ENCODE measurements at places on chromosomes 4 and X.

- DNase-seq, result no peak
Observed at GRCh38 chr4:122623637-122624166, 2.8 kb upstream of the IL21 start.

DNA sequence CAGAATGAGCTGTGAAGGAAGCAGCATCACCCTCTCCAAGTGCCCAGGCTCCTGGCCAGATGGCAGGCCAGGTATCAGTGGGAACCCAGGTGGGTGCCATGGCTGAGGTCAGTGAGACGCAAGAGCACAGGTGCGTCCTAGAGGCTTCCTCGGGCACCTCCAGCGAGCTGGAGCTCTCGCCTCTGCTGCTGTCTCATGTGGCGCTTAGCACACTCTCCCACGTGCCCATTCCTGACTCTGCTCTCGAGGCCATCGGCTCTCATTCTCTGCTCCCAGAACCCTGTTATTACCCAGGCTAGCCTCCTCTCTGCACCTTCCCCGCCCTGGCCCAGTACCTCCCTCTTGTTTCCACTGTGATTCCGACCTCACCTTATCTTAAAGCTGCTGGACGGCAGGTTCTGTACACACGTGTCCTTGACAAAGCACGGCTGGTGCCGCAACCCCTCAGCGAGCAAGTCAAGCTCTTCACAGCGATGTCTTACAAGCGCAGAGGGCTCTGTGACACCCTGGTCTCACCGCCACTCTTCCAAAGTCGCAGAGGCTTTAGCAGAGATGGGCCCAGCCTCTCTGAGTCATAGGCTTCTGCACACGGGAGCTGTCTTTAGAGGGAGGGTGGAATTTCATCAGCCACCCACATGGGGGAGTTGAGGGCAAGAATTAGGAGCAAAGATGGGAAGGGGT lies 15.4 kb upstream of the MSANTD1 start:
- no peak for DNase-seq

GRCh38 chr4:2744576-2745270 lies 11.4 kb downstream of the TNIP2 start:
- no peak for DNase-seq

GRCh38 chr4:150080337-150080736 lies 2.1 kb downstream of the DCLK2 start:
- DNase-seq, result no peak

DNA sequence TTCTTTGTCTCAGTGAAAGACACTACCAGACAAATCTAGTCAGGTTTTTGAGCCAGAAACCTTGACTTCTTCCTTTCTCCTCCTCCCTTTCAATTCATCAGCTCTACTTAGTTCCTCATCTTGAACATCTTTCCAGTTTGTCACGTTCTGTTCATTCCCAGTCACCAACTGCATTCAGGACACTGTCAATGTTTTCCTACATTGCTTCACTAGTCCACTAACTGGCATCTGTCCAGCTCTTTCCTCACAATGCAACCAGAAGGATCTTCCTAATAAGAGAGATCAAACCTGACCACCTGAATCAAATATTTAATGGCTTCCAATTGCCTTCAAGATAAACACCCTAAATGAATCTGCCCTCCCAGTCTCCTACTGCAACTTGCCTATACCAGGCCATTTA lies 52.5 kb downstream of the SYNPO2 start:
- peak; percentile 18 for DNase-seq

DNA sequence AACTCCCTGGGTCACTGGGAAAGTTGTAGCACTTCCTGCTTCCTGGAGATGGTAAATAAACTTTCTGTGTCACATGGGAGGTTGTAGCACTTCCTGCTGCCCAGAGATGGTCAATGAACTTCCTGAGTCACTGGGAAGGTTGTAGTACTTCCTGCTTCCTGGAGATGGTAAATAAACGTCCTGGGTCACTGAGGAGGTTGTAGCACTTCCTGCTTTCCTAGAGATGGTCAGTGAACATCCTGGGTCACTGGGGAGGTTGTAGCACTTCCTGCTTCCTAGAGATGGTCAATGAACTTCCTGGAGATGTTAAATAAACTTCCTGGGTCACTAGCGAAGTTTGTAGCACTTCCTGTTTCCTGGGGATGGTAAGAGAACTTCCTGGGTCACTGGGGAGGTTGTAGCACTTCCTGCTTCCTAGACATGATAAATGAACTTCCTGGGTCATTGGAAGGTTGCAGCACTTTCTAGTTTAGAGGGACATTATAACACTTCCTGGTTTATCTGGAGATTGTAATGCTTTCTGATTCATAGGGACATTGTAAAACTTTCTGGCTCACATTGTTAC lies 62.3 kb upstream of the CD99 start:
- no peak for DNase-seq

DNA sequence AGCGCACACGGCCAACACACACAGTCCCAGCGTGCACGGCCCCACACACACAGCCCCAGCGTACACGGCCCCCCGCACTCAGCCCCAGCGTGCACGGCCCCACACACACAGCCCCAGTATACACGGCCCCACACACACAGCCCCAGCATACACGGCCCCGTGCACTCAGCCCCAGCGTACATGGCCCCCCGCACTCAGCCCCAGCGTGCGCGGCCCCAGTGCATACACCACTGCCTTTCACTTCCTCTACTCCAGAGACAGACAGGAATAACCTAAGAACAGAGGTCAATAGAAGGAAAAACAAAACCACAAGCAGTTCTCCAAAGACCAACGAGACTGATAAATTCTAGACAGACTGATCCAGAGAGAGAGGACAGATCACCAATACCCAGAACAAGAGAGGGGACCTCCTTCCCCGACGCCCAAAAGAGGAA lies 17.1 kb downstream of the GAK start:
- no peak for DNase-seq

- DNase-seq, result no peak
Observed at GRCh38 chr4:151628001-151628608, 132.7 kb downstream of the GATB start.

DNA sequence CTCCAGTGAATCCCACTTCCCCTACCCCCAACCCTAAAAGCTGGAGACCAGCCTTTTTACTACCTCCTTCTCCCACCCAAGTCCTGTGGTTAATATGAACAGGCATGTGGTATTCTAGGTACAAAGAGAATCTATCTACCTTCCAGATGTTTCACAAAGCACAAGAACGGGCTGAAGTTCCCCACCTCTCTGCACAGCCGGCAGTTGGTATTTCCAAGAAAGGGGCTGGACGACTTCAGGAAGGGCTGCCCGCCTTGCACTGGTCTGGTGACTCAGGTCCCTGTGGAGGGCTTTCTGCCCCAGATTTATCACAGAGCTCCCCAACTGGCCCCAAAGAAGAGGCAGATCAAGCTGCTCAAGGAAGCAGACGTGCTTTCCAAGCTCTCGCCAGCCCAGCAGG lies 4.5 kb downstream of the FAM47E start:
- no peak for DNase-seq

GRCh38 chr4:64538219-64538618 lies 129.0 kb upstream of the TECRL start:
- no peak for DNase-seq

- no peak for DNase-seq
Observed at GRCh38 chr4:66246643-66247042, 576.4 kb upstream of the EPHA5 start.

DNA sequence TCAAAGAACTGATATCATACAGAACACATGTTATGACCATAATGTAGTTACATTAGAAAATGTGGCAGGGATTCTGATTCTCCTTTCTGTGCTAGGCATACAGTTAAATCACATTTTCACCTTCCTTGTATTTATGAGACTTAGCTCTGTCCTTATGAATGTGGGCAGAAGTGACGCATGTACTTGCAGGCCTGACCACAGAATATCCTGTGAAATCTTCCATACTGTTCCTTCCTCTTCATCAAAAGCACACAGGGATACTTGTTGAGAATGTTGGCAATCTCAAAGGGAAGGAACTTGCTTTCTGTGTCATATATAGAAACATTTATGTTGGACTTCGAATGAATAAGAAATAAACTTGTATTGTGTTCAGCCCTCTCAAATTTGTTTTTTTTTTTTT lies 17.2 kb upstream of the MYOZ2 start:
- DNase-seq, result no peak

GRCh38 chrX:108261549-108262203 lies 170.1 kb downstream of the ATG4A start:
- no peak for DNase-seq

DNA sequence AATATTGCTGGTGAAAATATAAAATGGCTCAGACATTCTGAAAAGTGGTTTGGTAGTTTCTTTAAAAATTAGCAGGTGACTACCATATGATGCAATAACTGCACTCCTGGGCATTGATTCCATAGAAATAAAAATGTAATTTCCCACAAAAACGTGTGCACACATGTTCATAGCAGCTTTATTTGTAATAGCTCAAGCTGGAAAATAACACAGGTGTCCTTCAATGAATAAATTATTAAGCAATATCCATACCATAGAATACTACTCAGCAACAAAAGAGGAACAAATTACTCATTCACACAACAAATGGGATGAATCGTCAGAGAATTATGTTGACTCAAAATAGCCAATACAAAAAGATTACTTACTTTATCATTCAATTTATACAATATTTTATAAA lies 893.7 kb upstream of the SLIT2 start:
- no peak for DNase-seq

DNA sequence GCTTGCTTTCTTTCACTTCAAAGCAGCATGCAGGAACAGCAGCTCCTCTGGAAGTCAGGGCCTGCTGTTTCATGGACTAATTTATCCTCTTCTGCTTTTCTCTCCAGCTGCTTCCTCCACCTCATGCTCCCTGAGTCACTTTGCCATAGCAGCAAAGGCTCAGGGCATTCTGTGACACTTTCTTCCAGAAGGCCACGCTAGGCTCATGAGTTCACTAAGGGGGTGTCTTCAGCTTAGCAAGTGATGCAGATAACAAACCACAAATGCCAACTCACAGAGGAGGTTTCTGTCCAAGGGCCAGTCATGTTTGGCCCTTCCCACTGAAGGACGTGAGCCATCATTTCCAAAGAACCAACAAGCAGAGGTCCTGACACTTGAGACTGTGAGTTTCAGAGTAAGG lies 200.2 kb downstream of the ADGRA3 start:
- no peak for DNase-seq

DNA sequence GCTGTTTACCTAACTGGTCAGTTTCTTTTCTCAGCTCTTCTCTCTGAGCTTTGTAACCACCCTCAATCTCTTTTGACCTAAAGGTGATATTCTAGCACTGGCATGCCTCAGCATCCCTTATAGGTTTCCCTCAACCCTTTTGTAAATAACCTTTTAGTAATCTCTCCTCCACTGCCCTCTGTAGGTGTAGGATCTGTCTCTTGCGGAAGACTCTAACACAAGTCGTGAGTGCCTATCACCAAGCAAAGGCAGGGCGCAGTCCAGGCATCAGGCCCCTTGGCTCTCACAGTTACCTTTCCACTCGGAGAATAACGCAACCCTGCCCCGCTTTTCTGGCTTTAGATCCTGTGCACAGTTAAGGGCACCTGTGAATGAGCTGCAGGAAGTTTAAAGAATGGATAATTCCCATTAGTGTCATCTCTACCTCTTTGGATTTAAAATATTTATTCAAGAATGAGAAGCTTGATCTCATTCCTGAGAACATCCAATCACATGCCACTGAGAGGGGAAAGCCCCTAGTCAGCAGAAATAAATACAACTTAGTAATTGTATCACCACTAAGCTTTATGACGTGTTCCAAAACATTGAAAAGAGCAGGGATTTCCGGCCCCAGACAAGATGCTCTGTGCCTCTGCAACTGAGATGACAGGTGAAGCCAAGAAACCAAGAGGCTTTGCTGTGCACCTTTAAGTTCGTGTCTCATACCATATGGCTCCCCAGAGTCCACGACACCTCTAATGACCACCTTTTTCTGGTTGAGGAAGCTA lies 58.8 kb downstream of the SPINK2 start:
- DNase-seq, result no peak

DNA sequence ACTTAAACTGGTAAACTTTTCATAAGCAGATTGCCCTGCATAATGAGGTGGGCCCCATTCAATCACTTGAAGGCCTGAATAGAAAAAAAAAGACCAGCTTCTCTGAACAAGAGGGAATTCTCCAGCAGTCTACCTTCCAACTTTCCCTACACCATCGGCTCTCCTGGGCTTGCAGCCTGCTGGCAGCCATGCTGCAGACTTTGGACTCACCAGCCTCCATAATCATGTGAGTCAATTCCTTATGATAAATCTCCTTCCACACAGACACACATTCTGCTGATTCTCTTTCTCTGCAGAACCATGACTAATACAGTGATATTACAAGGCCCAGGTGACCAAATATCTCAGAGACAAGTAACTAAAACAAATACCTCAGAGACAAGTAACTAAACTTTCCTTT lies 113.8 kb upstream of the WDR17 start:
- no peak for DNase-seq

GRCh38 chr4:6644792-6645530 lies 4.5 kb downstream of the MRFAP1 start:
- DNase-seq, result no peak

GRCh38 chr4:152851226-152851625 lies 71.5 kb downstream of the ARFIP1 start:
- no peak for DNase-seq

- no peak for DNase-seq
Observed at GRCh38 chrX:108442901-108443464, 3.3 kb downstream of the COL4A5 start.

DNA sequence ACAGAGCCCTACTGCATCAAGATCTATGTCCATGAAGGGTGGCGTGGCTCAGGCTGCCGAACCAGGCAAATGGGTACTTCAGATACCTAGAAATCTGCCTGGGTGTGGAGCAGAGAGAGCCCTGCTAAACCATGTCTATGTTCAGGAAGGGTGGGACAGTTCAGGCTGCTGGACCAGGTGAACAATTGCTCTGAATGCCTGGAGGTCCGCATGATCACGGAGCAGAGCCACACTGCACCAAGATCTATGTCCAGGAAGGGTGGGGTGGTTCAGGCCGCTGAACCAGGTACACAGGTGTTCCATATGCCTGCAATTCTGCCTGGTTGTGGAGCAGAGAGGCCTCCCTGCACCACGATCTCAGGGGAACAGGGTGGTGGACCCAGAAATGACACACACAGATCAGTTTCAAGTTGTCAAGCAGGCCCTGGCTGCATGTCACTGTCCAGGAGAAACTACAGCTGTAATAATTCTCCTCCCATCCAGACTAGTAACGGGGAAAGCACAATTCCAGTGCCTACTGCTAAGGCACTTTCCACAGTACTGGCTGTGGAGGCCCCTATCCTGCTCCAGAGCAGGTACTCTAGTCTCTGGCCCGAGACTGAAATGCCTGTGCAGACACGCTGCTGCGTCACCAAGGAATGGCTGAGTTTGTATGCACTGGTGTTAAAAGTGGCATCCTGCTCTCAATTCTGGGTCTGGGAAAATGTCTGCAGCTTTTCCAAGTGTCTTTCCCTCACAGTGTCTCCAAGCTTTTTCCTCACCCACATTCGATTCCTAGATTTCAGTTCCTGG lies 25.2 kb downstream of the UBQLN2 start:
- DNase-seq, result no peak

Measured in AML-193 (cell line).